Dermis microvascular lymphatic vessel endothelial cell (primary cell): ENCODE measurements at places on chromosomes 4 and X.

DNA sequence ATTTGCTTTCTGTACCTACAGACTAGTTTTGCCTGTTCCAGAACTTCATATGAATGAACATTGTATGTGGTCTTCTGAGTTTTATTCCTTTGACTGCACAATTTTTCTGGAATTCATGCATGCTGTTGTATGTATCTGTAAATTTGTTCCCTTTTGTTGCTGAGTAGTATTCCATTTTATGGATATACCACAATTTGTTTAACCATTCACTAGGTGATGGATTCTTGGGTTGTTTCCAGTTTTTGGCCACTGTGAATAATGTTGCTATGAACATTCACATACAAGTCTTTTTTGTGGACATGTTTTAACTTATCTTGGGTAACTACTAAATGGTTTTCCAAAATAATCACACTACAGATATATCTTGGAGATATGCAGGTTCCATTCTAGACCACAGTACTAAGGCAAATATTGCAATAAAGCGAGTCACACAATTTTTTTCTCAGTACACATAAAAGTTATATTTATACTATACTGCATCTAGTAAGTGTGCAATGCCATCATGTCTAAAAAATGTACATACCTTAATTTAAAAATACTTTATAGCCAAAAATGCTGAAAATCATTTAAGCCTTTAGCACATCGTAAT, 58.7 kb downstream of the TSPAN5 start:
- no peak for DNase-seq

DNA sequence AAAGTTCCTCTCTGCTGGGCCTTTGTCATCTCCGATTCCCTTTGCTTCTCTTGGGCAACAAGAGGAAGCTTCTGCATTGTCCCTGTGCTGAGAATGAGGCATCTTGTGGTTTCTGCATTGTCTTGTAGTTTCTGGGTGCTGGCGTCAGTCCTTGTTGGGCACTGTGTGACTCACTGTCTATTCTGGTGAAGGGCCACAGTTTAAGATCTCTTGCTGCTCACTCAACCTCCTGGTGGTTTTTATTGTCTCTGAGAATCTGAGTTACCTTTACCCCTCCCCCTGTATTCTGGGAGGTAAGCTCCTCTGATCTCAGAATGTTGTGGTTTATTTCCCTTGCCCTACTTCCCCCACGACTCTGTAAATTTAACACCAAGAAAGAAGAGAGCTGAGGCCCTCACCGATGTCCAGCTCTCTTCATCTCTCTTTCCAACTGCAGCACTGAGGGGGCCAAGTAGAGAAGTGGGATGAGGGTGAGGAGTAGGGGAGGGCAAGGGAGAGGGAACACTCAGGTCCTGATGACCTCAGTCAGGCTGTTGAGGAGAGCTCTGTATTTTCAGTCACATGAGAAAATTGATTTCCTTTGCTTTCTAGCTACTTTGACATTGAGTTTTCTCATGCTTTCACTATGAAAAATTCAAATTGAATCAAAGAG, 441.6 kb upstream of the PITX2 start:
- no peak for DNase-seq

GRCh38 chrX:30533835-30534234, 43.7 kb downstream of the TASL start:
- DNase-seq, result no peak

- DNase-seq, result no peak
Measured at GRCh38 chr4:150123796-150124677, 45.8 kb downstream of the DCLK2 start.

GRCh38 chrX:132216283-132216682, 3.0 kb downstream of the RAP2C start:
- no peak for DNase-seq

GRCh38 chr4:101042847-101043246, 304.5 kb downstream of the PPP3CA start:
- DNase-seq, result no peak

GRCh38 chr4:184320631-184321030, 103.0 kb upstream of the ENPP6 start:
- no peak for DNase-seq

- DNase-seq, result no peak
Measured at GRCh38 chrX:49199315-49199595, 738 bp downstream of the SYP start.

GRCh38 chr4:109355835-109356234, 53.4 kb upstream of the COL25A1 start:
- DNase-seq, result no peak

DNA sequence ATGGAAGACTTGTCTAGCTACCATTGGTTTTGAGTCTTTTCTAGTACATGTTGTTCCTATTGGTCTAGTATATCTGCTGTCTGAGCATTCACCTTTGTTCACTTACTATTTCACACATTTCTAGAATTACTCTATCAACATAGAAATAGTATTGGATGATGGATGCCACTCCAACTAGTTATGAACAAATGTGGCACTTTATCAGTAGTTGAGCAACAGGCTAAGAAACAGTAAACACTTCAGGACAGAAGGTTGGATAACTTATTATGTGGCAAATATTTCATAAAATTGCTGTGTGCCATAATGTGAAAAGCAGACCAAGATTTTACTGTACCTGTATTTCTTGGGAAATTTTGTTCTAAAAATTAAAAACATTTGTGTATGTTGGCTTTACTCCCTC, 42.4 kb upstream of the GLRA3 start:
- DNase-seq, result no peak

DNA sequence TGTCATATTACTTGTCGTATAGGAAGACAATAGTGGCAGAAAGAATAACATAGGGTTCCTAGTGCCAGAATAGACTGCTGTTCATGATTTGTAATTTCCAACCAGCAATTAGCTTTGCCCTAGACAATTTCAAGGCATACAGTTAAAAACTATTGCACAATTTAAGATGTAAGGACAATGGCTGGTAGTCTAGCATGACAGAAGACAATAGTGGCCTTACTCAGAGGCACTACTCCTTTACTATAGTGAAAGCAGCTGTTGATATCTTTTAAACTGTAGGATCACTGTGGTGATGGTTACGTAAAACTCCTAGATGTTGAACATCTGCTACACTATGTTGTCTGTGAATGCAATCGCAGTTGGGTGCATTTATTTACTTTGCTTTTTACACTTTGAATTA, 234.5 kb downstream of the RBMX2 start:
- no peak for DNase-seq

GRCh38 chr4:88518911-88519310, 4.7 kb downstream of the PYURF start:
- DNase-seq, result no peak

DNA sequence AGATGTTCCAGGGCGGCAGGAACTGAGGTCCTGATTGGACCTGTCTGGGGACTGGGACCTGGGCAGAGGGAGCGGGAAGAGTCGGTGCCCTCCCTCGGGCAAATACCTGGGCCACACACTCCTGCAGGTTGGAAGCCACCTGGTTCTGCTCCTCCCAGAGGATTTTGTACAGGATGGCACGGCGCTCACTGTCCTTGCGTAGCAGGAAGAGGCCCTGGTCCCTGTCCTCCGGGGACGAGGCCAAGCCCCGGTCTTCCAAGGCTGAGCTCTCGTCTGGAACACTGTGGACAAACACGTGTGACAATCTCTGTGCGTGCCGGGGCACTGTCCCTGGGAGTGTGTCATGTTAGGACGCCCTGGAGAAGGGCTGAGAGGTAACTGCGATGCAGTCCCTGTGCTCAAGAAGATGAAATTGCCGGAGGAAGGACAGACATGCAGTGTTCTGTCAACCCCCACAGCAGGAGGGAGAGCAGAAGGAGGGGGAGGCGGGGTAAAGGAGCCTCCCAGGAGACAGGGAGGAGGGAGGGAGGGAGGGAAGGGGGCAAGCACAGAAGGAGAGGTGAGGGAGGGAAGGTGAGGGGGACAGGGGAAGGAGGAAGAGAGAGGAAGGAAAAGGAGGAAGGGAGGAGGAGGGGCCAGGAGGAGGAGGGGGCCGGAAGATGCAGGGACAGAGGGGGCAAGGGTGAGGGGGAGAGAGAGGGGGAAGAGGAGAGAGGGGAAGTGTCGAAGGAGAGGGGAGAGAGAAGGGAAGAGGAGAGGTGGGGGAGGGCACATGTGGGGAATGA, 29.0 kb downstream of the PDHA1 start:
- no peak for DNase-seq

DNA sequence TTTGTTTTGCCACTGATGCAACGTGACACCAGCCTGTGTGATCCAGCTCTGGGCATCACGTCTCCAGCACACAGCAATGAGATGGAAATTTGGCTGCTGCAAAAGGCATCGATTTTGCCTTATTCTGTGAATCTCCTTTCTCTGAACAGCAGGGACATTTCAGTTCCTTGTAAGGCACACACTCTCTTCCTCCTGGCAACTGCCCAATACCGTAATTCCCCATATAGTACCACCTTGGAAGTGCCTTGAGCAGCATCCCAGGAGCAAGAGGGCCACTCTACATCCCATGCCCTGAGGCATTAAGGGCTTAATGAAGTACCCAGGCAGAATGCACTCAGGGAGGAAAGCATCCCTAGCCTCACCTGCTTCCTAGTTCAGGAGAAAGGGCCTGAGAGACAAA, 10.5 kb upstream of the MAMLD1 start:
- no peak for DNase-seq

- DNase-seq, result no peak
Measured at GRCh38 chr4:6229095-6229494, 28.7 kb upstream of the JAKMIP1 start.

DNA sequence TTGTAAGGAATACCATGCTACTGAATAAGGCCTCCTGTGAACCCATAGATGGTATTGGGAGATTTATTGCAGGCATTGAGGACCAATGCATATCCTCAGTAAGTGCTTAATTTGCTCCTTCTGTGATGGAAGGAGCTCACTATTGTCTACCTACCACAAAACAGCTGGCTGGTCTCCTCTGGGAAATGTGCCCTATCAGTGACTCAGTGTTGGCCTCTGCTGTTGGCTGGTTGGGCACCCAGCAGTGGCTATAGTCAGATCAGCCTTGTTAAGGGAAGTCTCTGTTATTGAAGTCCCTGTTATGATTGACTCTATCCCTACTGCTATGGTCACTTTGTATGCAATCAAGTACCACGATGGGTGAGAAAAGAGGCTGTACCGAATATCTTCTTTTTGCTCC, 27.5 kb upstream of the OTUD4 start:
- DNase-seq, result no peak

GRCh38 chr4:16048619-16049419, 35.0 kb downstream of the PROM1 start:
- DNase-seq, result no peak

- peak; percentile 24 for DNase-seq
Measured at GRCh38 chrX:46704767-46705386, 54.0 kb downstream of the SLC9A7 start.

DNA sequence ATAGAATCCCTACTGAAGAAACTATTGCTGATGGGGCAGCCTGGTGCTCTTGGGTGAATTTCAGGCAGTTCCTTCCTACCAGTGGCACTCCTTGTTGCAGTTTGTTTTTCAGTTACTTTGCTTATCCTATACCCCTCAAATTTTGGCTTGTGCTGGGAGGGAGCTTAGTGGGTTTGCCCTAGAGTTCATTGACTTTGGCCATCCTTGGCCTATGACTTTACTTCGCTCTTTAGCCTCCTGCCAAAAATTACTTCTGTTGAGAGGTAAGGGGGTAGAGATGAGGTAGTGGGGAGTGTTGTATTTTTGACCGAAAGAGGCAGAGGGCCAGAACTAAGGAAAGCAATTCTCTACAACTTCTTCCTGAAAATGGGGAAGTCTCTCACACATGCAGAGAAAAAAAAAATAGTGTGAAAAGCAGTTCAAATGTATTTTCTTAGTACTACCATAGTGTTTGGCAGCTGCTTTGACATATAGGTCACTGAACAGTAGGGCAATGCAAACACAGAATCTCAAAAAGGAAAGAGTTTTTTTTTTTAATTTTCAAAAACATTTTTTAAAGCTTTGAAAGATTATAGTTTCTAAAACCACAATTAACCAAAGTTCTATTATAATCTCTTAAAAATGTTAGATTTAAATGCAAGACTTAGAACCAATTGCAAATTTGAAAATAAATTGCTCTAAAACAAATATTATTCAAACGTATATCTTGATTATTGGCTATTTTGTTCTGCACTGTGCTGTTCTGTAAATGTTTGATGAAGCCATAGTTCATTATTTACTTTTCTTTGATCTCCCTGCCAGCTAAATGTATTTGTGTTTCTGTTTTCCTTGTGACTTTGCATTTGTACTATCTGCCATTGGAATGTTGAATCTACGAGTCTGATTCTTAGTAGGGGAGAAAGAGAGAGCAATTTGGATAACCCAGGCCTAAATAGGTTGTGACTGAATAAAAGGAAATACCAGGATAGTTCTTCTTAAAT, 73.6 kb downstream of the DCK start:
- no peak for DNase-seq

DNA sequence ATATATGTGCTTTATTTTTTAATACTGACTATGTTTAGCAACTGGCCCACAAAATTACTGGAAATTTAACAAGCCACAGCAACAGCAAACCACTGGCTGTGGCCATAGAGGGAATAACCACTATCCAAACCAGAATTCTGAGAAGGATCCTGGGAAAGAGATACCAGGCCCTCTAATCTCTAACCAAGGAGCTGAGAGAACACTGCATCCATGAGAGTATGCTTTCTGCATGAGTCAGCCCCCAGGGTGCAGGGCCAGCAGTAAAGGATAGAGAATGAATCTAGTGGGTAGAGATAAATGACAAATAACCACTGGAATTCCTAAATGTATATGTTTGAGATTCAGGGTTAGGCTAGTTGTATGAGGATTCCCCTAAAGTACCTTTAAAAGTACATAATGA, 221.8 kb downstream of the KIT start:
- no peak for DNase-seq

DNA sequence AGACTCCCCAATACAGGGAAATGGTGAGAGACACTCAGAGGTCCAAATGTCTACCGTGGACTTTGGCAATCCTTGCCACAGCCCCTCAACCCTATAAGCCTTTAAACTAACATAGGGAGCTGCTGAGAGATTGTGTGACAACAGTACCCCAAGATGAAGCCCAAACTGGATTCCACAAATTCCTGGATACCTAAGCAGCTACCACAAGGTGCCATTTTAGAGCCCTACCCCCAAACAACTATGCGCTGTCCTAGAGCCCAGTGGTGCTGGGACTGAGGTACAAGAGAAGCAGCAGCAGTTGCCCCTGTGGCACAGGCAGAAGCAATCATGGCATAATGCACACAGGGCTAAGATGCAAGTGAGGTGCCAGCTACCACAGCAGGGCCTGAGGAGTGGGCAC, 2.7 kb upstream of the TMPRSS11F start:
- DNase-seq, result no peak

DNA sequence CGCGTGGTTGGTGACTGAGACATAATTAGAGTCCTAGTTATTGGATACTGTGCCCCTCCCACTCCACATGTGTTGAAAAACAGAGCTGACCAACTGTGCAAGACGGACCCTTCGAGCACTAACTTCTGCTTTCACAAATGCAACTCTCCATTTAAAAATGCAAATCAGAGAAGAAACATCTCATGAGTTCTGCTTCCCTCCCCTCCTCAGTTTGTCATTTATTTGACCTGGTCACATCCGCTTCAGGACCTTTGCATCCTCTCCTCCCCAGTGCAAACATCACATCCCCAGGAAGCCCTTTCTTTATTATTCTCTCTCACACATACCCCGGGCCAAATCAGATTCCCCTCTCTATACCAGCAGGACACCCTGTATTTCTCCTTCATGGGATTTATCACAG, 38.1 kb upstream of the NOCT start:
- peak; percentile 33 for DNase-seq
